Stimulated activated CD4-positive, alpha-beta T cell treated with anti-CD3 and anti-CD28 coated beads, Interleukin-15, amount 100 ng/mL, for 1 hour (primary cell): ENCODE measurements at places on chromosomes 6 and 20.

GRCh38 chr20:15564981-15565380, 1008.3 kb downstream of the KIF16B start:
- DNase-seq: no peak

DNA sequence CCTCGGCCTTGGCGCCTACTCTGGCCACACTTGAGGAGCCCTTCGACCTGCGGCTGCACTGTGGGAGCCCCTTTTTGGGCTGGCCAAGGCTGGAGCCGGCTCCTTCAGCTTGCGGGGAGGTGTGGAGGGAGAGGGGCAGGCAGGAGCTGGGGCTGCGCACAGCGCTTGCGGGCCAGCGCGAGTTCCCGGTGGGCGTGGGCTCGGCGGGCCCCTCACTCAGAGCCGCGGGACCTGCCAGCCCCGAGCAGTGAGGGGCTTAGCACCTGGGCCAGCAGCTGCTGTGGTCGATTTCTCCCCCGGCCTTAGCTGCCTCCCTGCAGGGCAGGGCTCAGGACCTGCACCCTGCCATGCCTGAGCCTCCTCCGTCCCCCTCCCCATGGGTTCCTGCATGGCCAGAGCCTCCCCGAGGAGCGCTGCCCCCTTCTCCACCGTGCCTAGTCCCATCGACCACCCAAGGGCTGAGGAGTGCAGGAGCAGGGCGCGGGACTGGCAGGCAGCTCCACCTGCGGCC, 136.8 kb downstream of the EPHA7 start:
- no peak for DNase-seq

GRCh38 chr6:44662461-44663121, 275.1 kb downstream of the CDC5L start:
- DNase-seq: no peak

- no peak for DNase-seq
Observed at GRCh38 chr6:3761989-3762270, 10.4 kb upstream of the PXDC1 start.

GRCh38 chr6:100001915-100002388, 7.9 kb upstream of the MCHR2 start:
- DNase-seq: no peak

- no peak for DNase-seq
Observed at GRCh38 chr6:89084954-89085353, 4.4 kb downstream of the PNRC1 start.

DNA sequence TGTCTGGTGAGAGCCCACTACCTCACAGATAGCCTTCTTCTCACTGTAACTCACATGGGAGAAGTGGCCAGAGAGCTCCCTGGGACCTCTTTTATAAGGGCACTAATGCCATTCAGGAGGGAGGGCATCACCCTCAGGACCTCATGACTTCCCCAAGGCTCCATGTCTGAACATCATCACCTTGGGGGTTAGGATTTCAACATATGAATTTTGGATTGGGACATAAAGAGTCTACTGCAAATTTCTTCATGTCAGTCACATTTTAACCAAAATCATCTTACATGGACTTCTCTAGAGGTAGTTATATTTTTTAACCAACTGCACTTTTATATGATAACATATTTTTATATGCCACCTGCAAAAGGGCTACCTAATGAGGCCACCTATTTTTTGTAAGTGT, 324.7 kb downstream of the PLCB1 start:
- no peak for DNase-seq

GRCh38 chr6:24646771-24647170, 780 bp upstream of the KIAA0319 start:
- no peak for DNase-seq

- no peak for DNase-seq
Observed at GRCh38 chr6:29557320-29557719, 2.2 kb downstream of the UBD start.

DNA sequence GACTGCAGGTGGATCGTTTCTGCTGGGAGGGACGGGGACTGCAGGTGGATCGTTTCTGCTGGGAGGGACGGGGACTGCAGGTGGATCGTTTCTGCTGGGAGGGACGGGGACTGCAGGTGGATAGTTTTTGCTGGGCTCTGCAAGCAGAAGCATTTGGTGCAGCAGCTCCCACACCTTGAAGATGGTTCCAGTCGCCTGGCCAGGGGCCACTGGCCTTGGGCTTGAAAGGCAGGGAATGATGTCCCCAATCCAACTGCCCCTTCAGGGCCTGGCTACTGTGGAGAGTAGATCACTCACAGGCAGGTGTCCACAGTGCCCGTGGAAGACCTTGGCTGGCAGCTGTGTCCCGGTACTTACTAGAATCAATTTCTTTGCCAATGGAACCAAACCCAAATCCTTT, 68.2 kb downstream of the PSMG4 start:
- no peak for DNase-seq

DNA sequence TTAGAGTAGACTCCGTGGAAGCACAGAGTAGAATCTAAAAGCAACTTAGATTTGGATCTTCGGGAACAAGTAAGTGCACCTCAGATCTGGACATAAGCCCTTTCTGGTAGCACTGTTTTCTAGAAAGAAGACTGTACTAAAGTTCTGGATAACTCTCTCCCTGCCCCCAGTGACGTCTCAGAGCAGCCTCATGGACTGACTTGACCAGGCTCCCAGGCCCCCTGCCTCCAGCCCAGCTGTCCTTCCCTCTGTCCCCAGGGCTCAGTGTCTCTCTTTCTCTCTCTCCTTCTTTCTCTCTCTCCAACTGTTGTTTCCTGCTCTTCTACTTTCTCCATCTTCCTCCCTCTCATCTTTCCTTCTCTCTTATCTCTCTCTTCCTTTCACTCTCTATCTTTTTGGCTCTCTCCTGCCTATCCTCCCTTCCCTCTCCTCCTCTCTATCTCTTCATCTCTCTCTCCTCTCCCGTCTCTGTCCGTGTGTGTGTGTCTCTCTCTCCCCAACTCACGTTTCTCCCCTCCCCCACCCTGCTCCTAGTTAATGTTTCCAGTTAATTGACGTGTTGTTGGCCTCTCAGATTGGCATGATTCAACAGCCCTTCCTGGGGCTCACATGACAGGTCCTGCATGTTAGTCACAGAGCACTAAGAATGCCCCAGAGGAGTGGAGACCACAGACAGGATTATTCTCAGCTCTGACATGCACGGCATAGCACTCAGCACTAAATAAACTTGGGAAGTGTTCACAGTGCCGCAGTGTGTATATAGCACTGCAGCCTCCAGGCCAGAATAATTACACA, 180.4 kb upstream of the FOXQ1 start:
- DNase-seq: no peak

- DNase-seq: no peak
Observed at GRCh38 chr6:149095842-149096241, 221.7 kb upstream of the TAB2 start.

- no peak for DNase-seq
Observed at GRCh38 chr6:89308525-89309395, 6.3 kb downstream of the GABRR2 start.

DNA sequence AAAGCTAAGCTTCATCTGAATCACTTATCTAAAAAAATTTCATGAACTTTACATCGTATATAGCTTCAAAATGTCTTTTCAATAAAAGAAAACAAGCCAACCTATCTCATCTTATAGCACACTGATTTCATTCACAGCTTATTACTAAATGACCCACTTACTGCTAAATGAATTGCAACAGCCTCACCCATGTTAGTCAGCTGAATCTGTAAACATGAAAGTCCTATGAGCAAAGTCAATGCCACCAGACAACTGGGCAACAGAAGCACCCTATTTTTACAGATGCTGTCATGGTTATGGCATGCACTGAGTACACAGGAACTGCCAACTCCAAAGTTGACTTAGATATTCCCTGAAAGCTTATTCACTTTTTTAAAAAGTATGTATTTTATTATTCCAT, 41.2 kb upstream of the DST start:
- no peak for DNase-seq

DNA sequence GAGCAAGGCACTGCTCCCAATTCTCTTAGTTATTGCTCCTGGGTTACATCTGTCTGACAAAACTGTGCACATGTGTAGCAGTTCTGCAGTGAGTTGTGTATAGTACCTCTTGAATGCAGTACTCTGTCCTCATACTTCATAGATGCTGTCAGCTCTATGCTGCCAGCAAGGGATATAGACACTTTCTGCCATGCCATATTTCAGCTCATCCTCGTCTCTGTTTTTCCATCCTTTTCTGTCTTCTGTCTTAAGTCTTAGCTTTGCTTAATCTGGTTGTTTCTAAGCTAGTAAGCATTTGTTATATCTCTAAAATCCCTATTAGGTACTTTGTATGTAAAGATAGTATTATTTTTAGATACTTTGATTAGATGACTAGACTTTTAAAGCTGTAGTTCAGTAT, 76.4 kb downstream of the HIVEP1 start:
- DNase-seq: no peak

- no peak for DNase-seq
Observed at GRCh38 chr20:41072190-41072863, 43.7 kb downstream of the TOP1 start.
